ENCODE measurements at places on chromosomes 16 and 17. TPM values are rescaled to one million over a fixed set of nuclear protein-coding genes. Genes with fewer than 3 reads are reported as not detected.

DNA sequence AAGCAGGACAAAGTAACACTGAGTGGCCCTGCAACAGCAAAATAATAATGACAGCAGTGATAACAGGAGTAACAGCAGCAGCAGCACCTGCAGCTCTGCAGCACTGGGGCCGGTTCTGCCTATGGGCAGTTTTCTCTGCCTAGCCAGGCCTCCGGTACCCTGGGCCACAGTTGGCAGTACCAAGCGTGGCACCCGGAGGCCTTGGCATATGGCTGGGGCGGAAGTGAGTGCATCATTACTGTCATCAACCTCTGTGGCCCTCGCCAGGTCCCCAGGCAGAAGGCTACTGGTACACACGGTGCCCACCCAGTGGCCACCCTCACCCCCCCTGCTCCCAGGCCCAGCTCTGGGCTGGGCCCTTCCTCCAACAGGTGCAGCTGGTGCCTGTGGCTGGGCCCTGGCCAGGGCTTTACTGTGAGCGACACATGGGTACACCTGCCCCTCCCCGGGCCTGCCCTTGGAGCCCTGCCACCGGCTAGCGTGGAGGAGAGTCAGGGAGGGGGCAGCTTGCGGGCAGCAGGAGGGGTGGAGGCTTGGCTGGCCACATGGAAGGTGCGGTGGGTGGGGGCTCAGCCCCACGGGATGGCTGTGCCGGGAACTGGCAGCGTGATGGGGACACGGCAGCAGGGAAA is 3.0 kb downstream of the KCNJ12 start:
- no peak overlapping the region for H3K27ac ChIP-seq
- no peak overlapping the region for H3K4me3 ChIP-seq
- peaks cover 8% of the 10 kb centered on the region for H3K36me3 ChIP-seq
- peaks cover 19% of the 10 kb centered on the region for H3K4me1 ChIP-seq
- H3K27me3 ChIP-seq, result peaks cover 23% of the 10 kb centered on the region

GRCh38 chr16:85302018-85302847 is 190.0 kb upstream of the CIBAR2 start:
- no peak overlapping the region for H3K4me3 ChIP-seq
- H3K4me1 ChIP-seq, result peaks cover 39% of the 10 kb centered on the region
- H3K36me3 ChIP-seq, result no peaks in the 10 kb centered on the region
- H3K27me3 ChIP-seq, result peaks cover 5% of the 10 kb centered on the region
- DNase-seq, result no peak
- H3K27ac ChIP-seq, result peak overlapping the region; percentile 69

- no peak overlapping the region for H3K4me3 ChIP-seq
- no peaks in the 10 kb centered on the region for H3K4me1 ChIP-seq
- no peaks in the 10 kb centered on the region for H3K36me3 ChIP-seq
- peaks cover 8% of the 10 kb centered on the region for H3K27me3 ChIP-seq
- no peak overlapping the region for H3K27ac ChIP-seq
- no peak for DNase-seq
Measured at GRCh38 chr17:5922476-5922875, 147.7 kb upstream of the WSCD1 start.

GRCh38 chr16:17379121-17379571 is 91.6 kb downstream of the XYLT1 start:
- peak overlapping the region; percentile 42 for H3K4me3 ChIP-seq
- no peaks in the 10 kb centered on the region for H3K36me3 ChIP-seq
- H3K27me3 ChIP-seq, result no peaks in the 10 kb centered on the region
- peak overlapping the region; percentile 99 for H3K27ac ChIP-seq

DNA sequence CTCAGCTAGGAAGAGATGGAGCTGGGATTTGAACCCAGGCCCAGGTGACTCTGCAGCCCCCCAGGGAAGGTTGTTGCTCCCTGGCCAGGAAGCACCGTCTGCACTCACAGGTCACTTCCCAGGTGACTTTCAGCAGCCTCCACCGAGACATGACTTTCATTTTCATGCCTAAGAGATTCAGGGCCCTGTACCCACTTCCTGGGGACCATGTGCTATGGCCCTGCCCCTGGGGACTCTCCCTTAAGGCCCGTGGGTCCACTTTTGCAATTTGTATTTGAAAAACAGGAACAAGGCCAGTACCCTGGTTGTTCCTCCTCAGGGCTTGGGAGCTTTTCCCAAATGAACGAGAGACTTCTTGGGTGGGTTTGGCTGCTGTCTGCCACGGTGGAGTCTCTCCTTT is 191.0 kb downstream of the IRF8 start:
- H3K27ac ChIP-seq, result peak overlapping the region; percentile 48
- DNase-seq, result peak; percentile 9

GRCh38 chr17:71516149-71516548 is 604.7 kb upstream of the SOX9 start:
- H3K4me1 ChIP-seq, result no peaks in the 10 kb centered on the region
- no peaks in the 10 kb centered on the region for H3K27me3 ChIP-seq
- no peak for DNase-seq
- no peak overlapping the region for H3K4me3 ChIP-seq
- H3K27ac ChIP-seq, result no peak overlapping the region

GRCh38 chr17:77872199-77872598 is 86.3 kb upstream of the TNRC6C start:
- DNase-seq, result no peak
- peaks cover 77% of the 10 kb centered on the region for H3K4me1 ChIP-seq
- H3K4me3 ChIP-seq, result no peak overlapping the region
- H3K36me3 ChIP-seq, result peaks cover 9% of the 10 kb centered on the region
- H3K27ac ChIP-seq, result no peak overlapping the region
- peaks cover 7% of the 10 kb centered on the region for H3K27me3 ChIP-seq

DNA sequence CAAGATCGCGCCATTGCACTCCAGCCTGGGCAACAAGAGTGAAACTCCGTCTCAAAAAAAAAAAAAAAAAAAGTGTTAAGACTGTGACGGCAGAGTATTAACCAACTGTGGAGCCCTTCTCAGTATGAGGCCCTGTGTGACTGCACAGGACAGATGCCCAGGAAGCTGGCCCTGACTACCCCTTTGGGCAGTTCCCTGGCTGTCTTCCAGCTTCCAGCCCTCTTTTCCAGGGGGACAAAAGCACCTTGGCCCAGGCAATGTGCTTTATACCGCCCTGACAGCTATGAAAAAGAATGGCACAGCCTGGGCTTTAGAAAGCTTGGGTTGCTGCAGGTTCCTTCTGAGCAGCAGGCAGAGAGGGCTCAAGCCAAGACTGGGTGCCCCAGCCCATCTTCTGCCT is 61.2 kb downstream of the AKAP1 start:
- no peak overlapping the region for H3K27ac ChIP-seq
- no peaks in the 10 kb centered on the region for H3K4me1 ChIP-seq
- DNase-seq, result no peak

DNA sequence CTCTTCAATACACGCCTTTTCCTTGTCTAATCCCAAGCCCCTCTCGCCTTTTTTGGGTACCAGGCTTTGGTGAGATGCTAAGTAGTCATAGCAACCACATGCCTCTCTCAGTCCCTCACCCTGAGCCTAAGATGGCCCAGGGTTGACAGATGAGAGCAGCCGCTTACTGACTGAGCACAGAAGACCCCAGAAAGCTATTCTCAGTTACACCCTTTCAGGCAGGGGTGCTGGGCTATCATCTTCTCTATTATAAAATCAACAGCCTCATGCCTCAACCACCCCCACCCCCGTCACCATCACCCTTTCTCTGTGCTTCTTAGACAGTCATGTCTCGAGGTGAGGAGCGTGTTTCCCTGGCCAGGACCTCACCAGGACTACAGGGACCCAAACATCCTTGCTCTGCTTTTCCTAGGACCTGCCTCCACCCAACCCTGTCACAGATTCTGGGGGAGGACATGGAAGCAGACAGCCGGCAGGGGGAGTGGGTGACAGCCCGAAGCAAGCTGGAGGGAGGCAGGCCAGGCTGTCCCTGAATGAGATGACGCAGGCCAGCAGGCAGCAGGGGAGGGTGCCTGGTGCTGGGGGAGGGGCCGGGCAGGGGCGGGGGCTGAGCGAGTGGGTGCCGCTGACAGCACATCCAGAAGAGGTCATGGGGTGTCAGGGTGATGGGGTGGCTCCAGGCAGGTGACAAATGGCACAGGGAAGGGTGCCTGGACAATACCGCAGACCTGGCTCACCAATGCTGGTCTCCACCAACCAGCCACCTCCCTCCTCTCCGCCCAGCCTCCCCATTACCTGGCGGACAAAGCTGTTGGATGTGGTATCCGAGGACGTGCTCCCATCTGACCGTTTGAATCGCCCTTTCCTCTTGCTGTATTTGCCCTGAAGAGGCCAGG is 3.1 kb downstream of the CACNB1 start:
- H3K4me3 ChIP-seq, result no peak overlapping the region
- H3K36me3 ChIP-seq, result no peaks in the 10 kb centered on the region

- no peaks in the 10 kb centered on the region for H3K27me3 ChIP-seq
- H3K27ac ChIP-seq, result no peak overlapping the region
- H3K36me3 ChIP-seq, result no peaks in the 10 kb centered on the region
Measured at GRCh38 chr17:72184805-72185204, 64.0 kb downstream of the SOX9 start.

DNA sequence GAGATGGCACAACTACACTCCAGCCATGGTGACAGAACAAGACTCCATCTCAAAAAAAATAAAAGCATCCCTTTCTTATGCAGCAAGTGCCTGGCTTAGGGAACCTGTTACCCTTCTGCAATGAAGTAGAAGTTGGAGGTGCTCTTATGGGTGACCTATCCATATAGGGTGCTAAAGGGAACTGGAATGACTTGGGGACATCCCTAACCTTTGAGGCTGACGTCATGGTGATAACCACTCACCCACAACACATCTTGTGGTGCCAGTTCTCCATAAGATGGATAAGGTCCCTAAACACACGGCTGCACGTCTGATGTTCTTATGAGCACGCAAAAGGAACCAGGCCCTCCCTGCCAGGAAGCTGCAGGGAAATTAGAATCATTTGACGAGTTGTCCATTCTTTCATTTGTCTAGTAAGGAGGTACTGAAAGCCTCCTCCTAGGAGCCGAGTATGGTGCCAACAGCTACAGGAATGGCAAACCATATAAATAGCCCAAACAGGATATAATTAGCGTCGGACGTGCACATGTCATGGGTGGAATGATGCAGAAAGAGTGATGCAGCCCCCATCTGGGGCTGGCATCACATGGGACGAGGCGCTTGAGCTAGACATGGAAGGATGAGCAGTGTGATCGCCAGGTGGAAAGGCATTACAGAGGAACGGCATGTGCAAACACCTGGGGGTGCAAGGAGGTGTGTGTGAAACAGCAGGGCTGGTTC is 52.5 kb downstream of the ARHGAP27 start:
- H3K36me3 ChIP-seq, result no peaks in the 10 kb centered on the region
- H3K27me3 ChIP-seq, result peaks cover 26% of the 10 kb centered on the region
- DNase-seq, result no peak
- peaks cover 10% of the 10 kb centered on the region for H3K4me1 ChIP-seq

- H3K27ac ChIP-seq, result no peak overlapping the region
- H3K4me1 ChIP-seq, result no peaks in the 10 kb centered on the region
- no peak overlapping the region for H3K4me3 ChIP-seq
- no peaks in the 10 kb centered on the region for H3K36me3 ChIP-seq
- no peak for DNase-seq
Measured at GRCh38 chr16:63467513-63467912, 1431.3 kb upstream of the CDH8 start.

GRCh38 chr17:6090253-6090652 is 20.1 kb downstream of the WSCD1 start:
- no peak for DNase-seq
- H3K27me3 ChIP-seq, result peaks cover 9% of the 10 kb centered on the region
- H3K27ac ChIP-seq, result no peak overlapping the region
- H3K4me1 ChIP-seq, result no peaks in the 10 kb centered on the region

GRCh38 chr17:6420173-6420641 is 14.7 kb downstream of the AIPL1 start:
- H3K27me3 ChIP-seq, result peaks cover 18% of the 10 kb centered on the region
- no peak overlapping the region for H3K4me3 ChIP-seq
- no peaks in the 10 kb centered on the region for H3K36me3 ChIP-seq
- H3K4me1 ChIP-seq, result peaks cover 11% of the 10 kb centered on the region
- no peak overlapping the region for H3K27ac ChIP-seq

GRCh38 chr17:12859520-12859919 is 70.2 kb downstream of the ARHGAP44 start:
- no peaks in the 10 kb centered on the region for H3K36me3 ChIP-seq
- no peaks in the 10 kb centered on the region for H3K4me1 ChIP-seq
- H3K27me3 ChIP-seq, result peaks cover 11% of the 10 kb centered on the region
- H3K27ac ChIP-seq, result no peak overlapping the region
- H3K4me3 ChIP-seq, result no peak overlapping the region
- no peak for DNase-seq

DNA sequence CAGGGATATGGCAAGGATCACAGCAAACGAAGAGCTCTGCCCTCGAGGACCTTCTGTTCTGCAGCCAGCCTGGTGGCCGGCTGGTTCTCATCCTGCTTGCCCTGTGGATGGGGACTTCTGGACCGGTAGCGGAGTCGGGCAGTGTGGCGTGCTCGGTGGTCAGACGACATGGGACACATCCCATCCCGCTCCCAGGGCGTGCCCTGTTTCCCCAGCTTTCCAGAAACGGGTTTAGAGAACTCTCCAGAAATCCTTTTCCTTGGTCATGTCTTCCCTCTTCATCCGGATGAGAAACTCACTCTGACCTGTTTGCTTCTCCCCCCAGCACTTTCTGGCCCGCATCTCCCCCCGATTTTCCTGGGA is 115.8 kb downstream of the OR1D5 start:
- DNase-seq, result no peak
- no peaks in the 10 kb centered on the region for H3K27me3 ChIP-seq
- H3K4me1 ChIP-seq, result peaks cover 6% of the 10 kb centered on the region
- no peaks in the 10 kb centered on the region for H3K36me3 ChIP-seq
- no peak overlapping the region for H3K4me3 ChIP-seq
- H3K27ac ChIP-seq, result no peak overlapping the region

DNA sequence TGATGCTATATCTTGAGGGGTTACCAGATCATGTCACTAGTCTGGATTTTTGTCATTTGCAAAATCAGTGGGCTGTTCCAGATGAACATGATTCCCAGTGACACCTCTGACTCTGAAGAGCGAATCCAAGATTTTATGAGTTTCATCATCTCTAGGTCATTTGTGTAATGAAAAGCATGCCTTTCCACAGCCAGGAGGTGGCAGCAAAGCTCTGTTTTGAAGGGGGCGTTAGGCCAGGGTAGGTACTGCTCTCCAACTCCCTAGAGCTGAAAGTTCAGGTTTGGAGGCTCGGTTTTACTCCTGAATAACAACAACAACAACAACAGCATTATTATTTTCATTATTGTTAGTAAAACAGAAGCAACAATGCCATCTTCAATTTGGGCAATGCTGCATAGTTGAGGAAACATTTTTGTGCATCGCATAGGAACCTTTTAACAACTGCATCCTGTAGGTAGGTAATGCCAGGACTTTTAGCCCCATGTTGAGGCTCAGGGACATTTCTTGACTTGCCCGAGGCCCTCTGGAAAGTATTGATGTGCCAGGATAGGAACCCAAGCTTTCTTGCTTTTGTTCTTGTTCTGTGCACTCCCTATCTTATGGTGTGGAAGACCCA is 77.0 kb downstream of the MYH13 start:
- peak; percentile 3 for DNase-seq
- no peaks in the 10 kb centered on the region for H3K4me1 ChIP-seq
- H3K4me3 ChIP-seq, result no peak overlapping the region
- H3K27me3 ChIP-seq, result peaks cover 25% of the 10 kb centered on the region

GRCh38 chr17:47682138-47682537 is 11.8 kb upstream of the TBKBP1 start:
- H3K4me3 ChIP-seq, result no peak overlapping the region
- peaks cover 25% of the 10 kb centered on the region for H3K36me3 ChIP-seq
- H3K4me1 ChIP-seq, result no peaks in the 10 kb centered on the region
- H3K27me3 ChIP-seq, result no peaks in the 10 kb centered on the region
- H3K27ac ChIP-seq, result peak overlapping the region; percentile 88

The CDRT15L2 gene
- polyA plus RNA-seq, result not detected

The TTLL6 gene
- not detected for polyA plus RNA-seq

The SPATA32 gene
- not detected for polyA plus RNA-seq

The ERN2 gene
- polyA plus RNA-seq, result not detected

The KCNJ16 gene
- polyA plus RNA-seq, result not detected

The SMTNL2 gene
- polyA plus RNA-seq, result not detected

The PRRT2 gene
- not detected for polyA plus RNA-seq

The HNF1B gene
- not detected for polyA plus RNA-seq

The HAS3 gene
- not detected for polyA plus RNA-seq

The ADGRG3 gene
- polyA plus RNA-seq, result not detected
